ENCODE measurements at places on chromosomes 2 and 18.

- DNase-seq, result no peak
These were observed 24.3 kb upstream of the PSME4 start for GRCh38 chr2:53994818-53995808.

- DNase-seq, result no peak
These were observed 283.2 kb downstream of the INSIG2 start for GRCh38 chr2:118371515-118371914.

GRCh38 chr18:25518716-25519053 lies 166.7 kb upstream of the ZNF521 start:
- no peak for DNase-seq

- no peak for DNase-seq
These were observed 22.0 kb downstream of the RTTN start for GRCh38 chr18:70183441-70183840.

GRCh38 chr2:133414486-133415209 lies 153.6 kb downstream of the NCKAP5 start:
- no peak for DNase-seq

GRCh38 chr2:41691561-41691960 lies 356.3 kb upstream of the PKDCC start:
- DNase-seq, result no peak

- DNase-seq, result peak; percentile 58
These were observed 609.0 kb upstream of the CELF4 start for GRCh38 chr18:38174594-38174993.

DNA sequence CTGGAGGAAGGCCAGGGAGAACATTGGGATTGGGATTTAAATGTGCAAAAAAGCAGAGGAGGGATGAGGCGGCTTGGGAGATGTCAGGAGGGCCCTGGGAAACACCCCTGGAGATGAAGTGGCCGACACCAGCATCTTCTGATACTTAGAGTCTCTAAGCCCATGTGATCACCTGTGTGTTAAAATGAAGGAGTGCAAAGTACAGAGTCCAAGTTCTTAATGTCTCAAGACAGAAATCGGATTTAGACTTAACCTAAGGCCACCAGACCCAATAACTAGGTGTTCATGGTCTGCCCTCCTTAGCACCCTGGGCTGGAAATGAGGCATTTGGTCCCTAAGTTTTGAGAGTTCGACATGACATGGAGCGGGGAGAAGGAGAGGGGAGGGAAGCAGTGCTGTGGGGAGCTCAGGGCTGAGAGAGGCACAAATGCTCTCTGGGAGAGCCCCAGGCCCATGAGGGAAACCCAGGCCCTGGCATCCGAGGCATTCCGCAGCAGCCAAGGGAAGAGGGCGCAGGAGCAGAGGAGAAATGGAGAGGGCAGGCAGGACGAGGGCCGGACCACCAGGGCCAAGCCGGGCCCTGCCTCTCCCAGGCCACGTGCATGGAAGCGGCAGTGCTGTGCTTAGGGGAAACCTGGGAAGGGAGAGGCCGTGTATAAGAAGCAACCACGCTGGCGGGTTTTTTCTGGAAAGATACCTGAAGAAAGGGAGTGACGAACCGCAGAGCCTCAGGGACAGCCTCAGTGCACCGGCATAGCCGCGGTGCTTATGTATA lies 63.3 kb downstream of the SFXN5 start:
- no peak for DNase-seq

- no peak for DNase-seq
These were observed 37.5 kb upstream of the STK17B start for GRCh38 chr2:196208915-196209314.

- DNase-seq, result no peak
These were observed 48.8 kb downstream of the ASB1 start for GRCh38 chr2:238475566-238475965.

- no peak for DNase-seq
These were observed 41.0 kb downstream of the PTPRM start for GRCh38 chr18:7608174-7608550.

GRCh38 chr18:72999971-73000607 lies 132.3 kb upstream of the NETO1 start:
- no peak for DNase-seq

DNA sequence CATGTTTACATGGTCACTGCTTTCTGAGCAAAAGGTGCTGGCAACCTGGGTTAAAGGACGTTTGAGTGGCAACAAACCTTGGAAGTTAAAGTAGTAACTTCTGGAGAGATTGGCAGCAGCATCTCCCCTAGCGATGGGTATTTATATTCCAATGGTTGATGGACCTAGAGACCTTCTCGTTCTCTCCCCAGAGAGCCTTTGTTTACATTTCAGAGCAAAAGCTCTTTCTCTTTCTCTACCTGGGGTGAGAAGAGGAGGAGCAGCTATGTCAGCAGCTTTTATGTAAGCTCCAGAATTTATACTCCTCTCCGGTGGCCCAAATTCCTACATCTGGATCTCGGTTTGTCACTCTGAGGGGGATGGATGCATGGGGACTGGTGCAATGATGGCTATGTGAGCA lies 213.7 kb upstream of the ARL4C start:
- DNase-seq, result no peak

- DNase-seq, result no peak
These were observed 16.8 kb upstream of the KCNK3 start for GRCh38 chr2:26675651-26676255.

GRCh38 chr18:76822506-76823160 lies at the start of gene ZNF236:
Gene ZNF236 (plus strand): TSS chr18:76822557. CDS start chr18:76822608, 51 bp downstream.
- DNase-seq, result peak; percentile 18

DNA sequence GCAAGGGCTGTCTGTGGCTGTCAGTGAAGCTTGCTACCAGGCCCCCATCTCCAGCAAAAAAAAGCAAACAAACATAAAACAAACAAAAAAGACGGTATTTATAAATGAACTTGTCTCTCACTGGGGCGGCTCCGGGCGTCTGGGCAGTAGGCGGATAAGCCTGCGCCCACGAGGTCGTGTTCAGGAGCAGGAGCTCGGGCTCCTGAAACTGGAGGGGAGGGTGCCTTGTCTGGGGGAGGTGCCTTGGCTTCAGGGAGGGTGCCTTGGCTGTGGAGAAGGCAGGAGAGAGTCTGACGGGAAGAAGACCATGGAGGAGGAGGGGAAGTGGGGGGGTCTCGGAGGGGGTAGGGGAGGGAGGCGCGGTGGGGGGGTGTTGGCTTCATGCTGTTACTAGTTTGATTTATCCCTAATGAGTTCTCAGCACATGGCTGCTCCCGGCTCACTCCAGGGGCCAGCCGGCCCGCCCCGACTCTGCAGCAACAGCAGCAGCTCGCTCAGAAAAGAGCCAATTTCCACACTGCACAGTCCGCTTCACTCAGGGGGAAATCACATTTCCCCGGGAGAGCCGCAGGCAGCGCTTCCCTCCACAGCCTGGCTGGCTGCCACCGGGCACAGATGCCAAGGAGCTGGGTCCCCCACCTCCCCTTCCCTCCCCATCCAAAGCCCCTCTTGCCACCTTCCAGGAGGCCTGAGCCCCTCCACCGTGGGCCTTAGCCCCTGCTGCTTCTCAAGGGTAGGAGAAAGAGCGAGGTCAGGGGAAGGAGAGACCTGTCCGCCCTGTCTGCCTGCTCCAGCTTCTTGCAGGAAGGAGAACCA lies 38.7 kb downstream of the PSD4 start:
- DNase-seq, result peak; percentile 55

DNA sequence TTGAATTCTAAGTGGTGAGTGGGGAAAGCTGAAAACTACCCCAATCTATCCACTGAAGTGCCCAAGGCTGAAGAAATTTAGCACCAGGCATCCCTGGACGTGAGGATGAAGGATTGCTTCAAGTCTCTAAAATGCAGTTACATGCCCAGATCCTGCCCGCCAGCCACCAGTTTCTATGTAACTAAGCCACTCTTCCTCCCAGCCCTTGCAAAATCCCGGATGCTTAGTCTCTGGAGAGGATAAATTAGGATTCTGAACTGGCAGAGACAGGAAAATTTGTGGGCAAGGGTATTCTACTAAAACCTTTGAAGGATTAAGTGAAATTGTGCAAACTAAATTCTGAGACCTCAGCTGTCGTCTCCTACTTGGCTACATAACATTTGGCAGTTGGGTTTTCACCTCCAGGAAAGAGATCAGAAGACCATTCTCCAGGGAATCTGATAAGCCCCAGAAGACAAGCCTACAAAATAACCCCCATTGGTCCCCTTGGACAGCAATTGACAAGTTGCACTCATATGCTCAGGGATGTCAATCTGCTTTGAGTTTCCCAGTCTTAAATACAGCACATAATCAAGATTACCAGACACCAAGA lies 93.9 kb upstream of the CD226 start:
- no peak for DNase-seq

DNA sequence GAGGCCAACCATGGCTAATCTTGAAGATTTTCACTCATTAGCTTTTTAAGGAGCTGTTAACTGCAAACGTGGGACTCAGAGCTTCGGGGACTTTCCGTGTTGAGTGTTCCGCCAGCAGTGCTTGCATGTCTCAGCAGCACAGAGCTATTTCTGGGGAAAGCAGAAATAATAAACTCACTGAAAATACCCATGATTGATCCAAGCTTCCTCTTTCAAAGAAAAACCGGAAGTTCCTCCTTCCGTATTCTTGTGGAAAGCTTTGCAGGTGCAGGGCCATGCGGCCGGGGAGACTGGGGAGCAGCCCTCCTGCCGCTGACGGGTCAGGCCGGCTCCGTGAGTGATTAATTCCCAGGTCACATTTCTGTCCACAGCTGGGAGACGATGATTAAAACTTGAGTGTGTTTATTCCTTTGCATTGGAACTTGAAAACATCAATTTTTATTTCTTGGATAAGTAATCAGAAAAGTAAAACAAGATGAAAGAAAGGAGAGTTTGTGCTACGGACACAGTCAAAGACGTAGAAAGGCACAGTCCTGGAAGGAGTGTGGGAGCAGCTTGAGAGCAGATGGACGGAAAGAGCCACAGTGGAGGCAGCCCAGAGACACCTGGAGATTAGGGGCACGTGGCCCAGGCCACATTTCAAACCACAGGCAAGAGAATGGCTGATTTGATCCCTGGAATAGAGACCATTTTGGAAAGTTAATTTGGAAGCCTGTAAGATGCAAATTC lies 54.2 kb upstream of the CTDP1 start:
- DNase-seq, result no peak

GRCh38 chr18:159037-159652 lies 788 bp downstream of the USP14 start:
- no peak for DNase-seq

DNA sequence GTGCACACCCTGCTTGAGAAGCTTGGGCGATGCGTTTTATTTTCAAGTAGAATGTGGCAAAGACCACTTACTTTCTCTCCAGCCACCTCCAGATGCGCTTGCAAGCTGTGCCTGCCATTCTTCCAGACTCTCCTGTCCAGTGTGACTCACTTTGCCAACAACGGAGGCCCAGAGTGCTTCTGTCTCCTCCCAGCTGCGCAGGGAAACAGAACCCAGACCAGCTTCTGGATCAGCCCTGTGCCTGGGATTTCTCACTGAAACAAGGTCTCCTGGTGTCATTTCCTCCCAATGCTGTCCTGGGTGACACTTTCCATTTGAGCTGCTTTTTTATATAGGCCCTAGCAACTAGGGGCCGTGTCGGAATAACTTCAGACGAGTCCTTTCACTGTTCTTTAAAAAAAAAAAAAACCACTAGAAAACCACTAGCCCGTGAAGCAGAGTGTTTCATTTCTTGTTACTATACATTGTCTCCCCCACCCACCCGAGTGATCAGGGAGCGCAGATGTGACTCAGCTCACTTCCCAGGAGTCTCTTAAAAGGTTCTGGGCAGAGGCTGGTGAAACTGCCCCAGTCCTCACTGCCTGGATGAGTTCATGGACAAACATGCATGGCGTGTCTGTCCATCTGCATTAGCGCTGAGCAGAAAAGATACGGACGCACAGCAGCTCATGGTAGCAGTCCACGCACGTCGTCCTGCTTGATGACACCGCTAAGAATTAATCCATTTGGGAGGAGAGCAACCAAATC lies 25.3 kb upstream of the RPL31 start:
- no peak for DNase-seq

GRCh38 chr2:233436691-233437438 lies 82.6 kb downstream of the DGKD start:
- DNase-seq, result no peak

- DNase-seq, result no peak
These were observed 75.0 kb downstream of the TPO start for GRCh38 chr2:1488181-1488671.

DNA sequence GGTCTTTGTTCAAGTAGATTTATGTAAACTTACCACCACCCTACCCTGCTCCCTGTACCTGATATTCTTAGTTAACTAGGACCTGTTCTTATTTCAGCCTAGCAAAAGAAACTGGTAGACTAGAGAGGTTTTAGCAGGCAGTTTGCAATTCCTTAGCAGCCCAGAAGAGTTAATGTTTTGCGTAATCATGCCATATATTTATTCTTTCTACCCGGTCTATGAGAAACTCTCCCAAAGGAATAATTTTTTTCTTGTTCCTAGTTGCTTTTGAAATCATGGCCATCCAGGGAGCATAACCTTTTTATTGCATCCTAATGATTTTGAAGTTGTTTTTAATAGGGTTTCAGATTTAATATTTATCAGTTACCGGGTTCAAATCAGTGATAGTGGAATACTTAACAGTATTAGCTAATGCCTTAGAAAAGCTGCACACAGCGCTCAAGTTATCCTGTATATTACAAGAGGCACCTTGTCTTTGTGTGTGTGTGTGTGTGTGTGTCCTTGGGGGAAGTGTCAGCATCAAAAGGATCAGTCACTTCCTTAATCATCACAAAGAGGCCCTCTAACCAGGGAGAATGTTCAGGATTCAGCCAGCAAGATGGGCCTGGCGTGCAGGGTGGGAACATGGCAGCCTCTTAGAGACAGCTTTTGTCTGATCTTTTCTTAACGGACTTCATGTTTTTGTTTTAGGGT lies 52.9 kb downstream of the CABLES1 start:
- no peak for DNase-seq

- DNase-seq, result peak; percentile 73
These were observed 336.9 kb downstream of the RIT2 start for GRCh38 chr18:42778445-42779042.

GRCh38 chr2:98637401-98638147 lies 29.2 kb downstream of the UNC50 start:
- no peak for DNase-seq

GRCh38 chr18:57915248-57915647 lies 112.1 kb upstream of the ATP8B1 start:
- peak; percentile 98 for DNase-seq

GRCh38 chr2:149428783-149429182 lies 98.4 kb downstream of the LYPD6 start:
- no peak for DNase-seq

DNA sequence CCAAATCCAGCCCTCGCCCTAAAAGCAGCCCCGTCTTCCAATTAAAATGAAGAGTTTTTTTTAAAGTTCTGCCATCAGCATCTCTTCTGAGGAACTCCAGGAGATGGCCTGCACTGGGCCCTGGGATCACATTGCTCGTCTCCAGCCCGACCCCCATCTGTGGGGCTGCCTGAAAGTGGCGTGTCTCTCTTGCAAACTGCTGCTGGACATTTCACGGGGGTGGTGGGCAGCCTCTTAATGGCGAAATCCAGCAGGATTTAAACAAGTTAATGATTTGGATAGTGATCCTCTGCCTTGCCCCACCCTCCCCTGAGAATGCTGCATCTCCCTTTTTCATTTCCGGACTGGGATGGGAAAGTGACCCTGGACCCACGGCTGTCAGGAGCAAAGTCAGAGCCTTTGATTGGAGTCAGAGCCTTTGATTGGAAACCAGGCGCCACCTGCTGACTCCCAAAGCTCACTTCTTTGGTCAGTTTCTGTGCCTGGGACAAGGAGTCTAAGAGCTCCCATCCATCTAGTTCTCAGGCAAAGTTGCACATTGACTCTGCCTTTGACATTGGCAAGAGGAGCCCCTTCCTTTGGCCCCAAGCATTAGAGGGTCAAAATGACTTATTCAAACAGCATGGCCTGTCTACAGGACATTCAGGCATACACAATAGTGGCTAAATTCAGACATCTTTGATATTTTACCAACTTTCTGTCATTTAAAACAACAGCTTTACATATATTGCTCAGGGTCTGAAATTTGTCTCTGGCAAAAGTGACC lies 155.2 kb downstream of the SH3BP4 start:
- DNase-seq, result peak; percentile 52

- no peak for DNase-seq
These were observed 2.1 kb downstream of the KLHL14 start for GRCh38 chr18:32770666-32771168.

All from NCI-H2171 treated with DMSO at 0.1 percent for 48 hours (cell line).